ENCODE measurements at places on chromosomes 4 and X.

DNA sequence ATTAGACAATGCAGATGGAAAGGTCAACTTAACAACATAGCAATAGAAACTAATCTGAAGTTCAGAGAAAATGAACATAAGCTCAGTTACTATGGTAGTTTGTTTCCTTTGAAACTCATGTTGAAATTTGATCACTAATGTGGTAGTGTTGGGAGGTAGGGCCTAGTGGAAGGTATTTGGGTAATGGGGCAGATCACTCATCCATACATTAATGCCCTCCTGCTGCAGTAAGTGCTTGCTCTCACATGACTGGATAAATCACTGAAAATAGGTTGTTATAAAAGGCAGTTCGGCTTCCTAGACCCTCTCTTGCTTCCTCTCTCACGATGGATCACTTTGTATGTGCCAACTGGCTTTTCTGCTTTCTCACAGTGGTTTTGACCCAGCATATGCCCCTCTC lies 567.4 kb upstream of the GALNT7 start:
- DNase-seq, result no peak

DNA sequence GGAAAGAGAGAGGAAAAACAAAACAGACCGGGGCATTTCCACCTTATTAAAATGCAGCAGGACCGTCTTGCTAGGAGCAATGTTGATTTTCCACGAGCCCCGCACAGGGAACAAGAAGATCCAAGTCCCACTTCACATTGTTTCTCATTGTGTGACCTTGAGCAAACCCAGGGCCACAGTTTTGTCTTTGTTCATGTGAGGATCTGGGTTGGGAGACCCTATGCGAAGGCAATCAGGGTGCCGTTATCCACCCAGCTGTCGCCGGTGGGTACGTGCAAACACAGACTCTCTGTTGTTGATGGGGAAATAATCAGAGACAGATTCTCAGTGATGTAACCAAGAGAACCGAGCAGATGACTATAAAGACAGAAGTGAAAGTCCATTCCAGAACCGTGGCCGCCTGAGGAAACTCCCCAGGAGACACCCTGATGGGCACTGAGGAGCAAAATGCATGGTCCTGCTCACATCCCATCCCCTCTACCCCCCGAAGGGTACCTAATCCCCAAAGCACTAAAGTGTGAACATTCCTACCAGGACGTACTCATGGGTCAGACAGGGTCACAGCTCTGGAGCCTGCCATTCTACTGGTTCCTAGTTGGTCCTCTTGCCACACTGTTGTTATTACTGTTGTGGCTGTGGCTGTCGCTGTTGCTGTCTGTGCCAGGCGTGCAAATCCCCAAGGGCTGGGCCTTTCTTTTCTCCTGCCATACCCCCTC lies 102.7 kb upstream of the RBPJ start:
- DNase-seq, result no peak

DNA sequence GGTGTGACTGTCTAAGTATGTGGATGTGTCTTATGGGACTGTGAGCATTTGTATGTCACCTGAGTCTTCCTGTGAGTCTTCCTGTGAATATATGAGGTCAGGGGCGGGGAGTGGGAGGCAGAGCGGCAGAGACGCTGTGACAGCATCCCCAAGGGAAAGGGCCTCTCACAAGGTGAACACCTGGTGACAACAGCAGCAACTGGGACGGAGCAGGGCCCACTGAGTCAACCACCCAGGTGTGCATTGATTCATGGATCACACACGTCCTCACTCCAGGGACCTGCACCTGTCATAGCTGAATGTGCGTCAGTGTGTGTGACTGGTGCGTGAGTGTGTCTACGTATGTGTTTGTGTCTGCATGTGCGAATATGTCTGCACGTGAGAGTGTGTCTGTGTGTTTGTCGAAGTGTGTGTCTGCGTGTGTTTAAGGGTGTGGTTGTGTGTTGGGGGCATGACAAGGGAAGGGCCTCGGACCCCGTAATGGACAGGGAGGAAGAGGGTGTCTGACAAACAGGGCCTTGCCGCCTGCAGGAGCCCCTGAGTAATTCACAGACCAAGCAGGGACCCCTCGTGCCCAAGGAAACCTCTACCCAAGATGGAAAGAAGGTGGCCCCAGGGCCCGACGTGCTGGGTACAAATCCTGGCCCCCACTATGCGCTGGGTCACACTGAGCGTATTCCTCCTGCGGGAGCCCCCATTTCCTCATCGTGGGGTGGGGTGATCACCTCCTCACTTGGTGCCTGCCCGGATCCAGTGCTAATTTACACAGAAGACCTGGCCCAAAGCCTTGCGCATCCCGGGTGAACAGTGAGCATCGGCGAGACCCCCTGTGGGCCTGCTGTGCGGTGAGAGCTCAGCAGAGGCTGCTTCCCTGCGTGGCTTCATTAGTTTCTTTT lies 76.7 kb downstream of the ABLIM2 start:
- no peak for DNase-seq

DNA sequence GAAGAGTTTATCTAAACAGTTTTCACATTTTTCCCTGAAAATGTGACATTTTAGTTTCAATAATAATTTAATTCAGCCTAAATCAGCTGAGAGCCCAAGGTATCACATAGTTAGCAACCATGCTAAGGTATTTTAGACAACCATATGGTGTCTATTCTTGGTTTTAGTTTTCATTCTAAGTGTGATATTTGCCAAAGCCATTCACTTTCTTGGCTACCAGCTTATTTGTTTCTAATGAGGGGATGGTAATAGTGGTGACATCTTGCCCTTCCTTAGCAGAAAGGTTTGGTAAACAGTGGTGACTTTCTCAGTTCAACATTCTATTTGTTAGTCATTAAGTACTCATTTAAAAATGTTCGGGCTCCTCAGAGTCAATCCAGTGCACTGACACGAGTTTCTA lies 854.9 kb upstream of the HTR2C start:
- no peak for DNase-seq

GRCh38 chrX:15405846-15406245 lies 21.6 kb upstream of the VEGFD start:
- DNase-seq, result no peak

DNA sequence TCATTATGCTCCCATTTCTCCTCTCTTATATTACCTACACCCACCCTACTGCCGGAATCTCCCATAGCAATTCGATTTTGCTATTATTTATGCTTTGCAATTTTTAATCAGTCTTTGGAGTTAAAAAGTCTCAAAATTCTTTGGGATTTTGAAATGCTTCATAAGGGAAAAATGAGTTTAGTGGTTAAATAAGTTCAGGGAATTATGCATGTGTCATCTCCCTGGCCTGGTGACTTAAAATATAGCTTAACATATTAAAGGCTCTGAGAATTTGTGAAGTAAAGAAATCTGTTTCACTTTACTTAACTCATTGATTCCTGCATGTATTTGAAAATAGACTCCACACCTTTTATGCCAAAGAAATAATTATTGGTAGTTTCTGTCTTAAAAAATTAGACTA lies 185.1 kb upstream of the DIPK2B start:
- no peak for DNase-seq

DNA sequence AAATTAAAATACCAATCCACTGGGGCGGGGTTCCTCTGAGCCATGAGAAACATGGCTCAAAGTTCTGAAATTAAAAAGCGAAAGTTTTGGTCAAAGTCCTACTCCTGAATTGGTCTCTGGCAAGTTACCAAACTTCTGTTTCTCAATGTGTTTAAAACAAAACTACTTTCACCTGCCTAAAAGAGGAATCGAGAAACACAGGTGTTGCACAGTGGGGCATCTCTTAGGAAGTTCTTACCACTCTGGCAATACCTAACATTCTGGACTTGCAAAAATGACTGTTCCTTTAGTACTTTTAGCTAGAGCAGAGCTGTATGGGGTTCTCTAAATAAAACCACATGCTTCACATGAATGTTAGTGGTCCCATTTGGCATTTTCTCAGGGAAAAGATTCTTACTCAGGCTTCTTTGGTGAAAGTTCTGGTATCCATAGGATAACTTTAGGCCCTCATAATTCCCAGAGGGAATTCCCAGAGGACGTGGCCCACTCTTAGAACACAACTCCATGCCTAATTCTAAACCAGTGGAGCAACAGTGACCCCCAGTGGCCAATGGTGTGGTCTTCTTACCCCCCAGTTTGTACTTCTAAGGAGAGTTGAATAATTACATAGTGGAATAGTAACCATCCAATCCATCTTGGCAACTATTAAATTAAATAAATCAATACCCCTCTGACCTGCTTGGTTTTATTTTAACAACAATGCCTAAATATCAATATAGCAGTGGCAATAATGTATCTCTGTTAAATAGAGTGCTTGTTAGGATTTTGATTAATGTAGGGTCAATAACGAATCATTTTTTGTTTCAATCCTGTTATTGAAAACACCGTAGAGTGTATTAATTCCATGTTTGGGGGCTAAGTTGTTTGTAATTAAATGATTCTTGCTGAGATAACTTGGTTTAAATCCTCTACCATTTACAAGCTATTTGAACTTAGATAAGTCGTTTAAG lies 21.9 kb downstream of the BMP3 start:
- DNase-seq, result peak; percentile 79

- DNase-seq, result no peak
Observed at GRCh38 chrX:10622197-10622596, 1.8 kb upstream of the MID1 start.

DNA sequence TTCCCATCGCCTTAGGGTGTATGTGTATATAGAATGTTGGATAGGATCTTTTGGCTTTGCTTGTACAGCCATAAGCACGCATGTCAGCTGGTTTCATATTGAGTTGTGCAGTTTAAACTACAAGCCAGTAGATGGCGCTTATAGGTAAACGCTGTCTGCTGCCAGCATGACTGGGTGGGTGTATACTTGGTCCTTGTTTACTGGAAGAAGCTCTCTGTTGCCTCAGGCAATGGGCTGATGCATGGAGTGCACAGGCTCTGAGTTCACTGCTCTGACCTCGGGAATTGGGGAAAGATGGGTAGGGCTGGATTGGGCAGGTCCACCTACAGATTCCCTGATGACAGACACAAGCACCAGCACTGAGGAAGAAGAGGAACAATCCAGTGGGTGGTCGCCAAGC lies 831.5 kb downstream of the STIM2 start:
- DNase-seq, result no peak

- no peak for DNase-seq
Observed at GRCh38 chrX:114073926-114074325, 510.0 kb upstream of the HTR2C start.

GRCh38 chr4:72971572-72971971 lies 97.9 kb downstream of the COX18 start:
- DNase-seq, result no peak

GRCh38 chrX:15881381-15881897 lies 26.8 kb upstream of the AP1S2 start:
- no peak for DNase-seq

- no peak for DNase-seq
Observed at GRCh38 chr4:129974730-129975129, 878.8 kb downstream of the C4orf33 start.

DNA sequence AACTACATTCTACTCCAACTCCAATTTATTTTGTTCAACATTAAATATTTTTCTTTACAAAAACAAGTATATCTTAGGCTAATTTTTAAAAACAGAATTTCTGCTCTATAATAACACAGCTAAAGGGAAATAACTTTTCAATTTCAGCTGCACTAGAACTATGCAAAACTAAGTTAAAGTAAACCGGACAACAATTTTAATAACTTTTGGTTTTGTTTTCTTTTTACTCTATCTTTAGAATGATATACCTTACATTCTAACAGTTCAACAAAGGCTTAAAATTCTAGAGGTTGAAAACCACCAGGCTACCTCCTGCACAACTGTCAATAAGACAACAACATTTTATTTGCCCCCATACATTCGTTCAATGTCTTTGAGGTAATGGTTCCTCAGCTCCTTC lies 18.7 kb upstream of the KCNE5 start:
- no peak for DNase-seq

- no peak for DNase-seq
Observed at GRCh38 chr4:27270435-27270834, 409.8 kb downstream of the STIM2 start.

- DNase-seq, result no peak
Observed at GRCh38 chr4:181777518-181777917, 465.7 kb upstream of the TENM3 start.

DNA sequence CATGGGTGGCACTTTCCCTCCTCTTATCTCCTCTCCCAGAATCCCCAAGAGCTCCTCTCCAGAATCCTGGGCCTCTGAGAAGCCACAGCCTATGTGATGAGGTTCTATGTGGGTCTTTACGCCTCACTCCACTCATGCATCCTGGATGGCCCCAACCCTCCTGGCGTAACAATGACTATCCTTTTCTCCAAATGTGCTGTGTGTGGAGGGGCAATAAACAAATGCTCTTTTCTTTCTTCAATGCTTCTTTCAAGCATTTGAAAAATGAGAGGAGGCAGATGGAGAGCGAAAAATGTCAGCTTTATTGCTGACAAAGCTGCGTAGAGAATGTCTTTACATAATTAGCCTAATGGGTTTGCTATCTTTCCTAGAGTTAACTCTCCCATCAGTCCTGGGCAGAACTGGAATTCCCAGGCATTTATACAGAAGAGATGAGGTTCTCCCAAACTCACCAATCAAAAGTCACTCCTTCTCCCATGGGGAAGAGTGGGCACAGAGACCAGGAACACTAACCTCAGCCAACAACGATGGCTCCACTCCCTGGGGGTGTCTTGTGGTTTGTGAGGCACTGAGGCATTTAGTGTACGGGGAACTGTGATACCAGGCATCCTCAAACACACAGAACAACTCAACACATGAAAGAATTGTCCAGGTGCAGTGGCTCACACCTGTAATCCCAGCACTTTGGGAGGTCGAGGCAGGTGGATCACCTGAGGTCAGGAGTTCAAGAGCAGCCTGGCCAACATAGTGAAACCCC lies 118.9 kb upstream of the SLC34A2 start:
- DNase-seq, result no peak

GRCh38 chr4:158802914-158803313 lies 34.1 kb downstream of the FNIP2 start:
- no peak for DNase-seq

GRCh38 chr4:170124406-170124805 lies 34.6 kb upstream of the AADAT start:
- DNase-seq, result peak; percentile 87

GRCh38 chr4:155232432-155232831 lies 24.0 kb downstream of the NPY2R start:
- DNase-seq, result no peak

DNA sequence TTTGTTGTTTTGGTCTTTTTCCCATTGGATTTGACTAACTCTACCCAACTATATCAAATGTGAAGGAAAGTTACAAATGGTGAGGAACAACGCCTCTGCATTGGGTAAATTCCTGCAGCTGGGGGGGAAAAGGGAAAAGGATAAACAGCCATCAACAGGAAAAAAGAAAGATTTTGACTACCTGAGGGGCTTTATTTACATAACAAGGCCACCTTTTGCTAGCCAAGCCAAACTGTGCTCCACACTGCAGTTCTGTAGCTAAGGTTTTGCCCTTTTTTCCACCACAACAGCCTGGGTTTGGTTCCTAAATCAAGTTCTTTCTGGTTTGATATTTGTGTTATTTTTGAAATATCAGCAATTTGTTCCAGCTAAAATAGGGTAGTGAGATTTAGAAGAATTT lies 40.8 kb downstream of the RHOXF2B start:
- DNase-seq, result no peak

DNA sequence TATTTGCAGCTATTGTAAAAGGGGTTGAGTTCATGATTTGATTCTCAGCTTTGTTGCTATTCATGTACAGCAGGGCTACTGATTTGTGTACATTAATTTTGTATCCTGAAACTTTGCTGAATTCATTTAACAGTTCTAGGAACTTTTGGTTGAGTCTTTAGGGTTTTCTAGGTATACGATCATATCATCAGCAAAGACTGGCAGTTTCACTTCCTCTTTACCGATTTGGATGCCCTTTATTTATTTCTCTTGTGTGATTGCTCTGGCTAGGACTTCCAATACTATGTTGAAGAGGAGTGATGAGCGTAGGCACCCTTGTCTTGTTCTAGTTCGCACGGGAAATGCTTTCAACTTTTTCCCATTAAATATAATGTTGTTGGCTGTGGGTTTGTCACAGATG lies 48.1 kb downstream of the NPY1R start:
- DNase-seq, result no peak

Measured in hematopoietic multipotent progenitor cell (in vitro differentiated cells).